ENCODE measurements at places on chromosomes 16 and 17.

- DNase-seq = peak; percentile 32
These were observed 82.3 kb downstream of the CCDC182 start for GRCh38 chr17:57662644-57663308.

GRCh38 chr17:20008242-20009051 lies 712 bp upstream of the SPECC1 start:
- no peak for DNase-seq

DNA sequence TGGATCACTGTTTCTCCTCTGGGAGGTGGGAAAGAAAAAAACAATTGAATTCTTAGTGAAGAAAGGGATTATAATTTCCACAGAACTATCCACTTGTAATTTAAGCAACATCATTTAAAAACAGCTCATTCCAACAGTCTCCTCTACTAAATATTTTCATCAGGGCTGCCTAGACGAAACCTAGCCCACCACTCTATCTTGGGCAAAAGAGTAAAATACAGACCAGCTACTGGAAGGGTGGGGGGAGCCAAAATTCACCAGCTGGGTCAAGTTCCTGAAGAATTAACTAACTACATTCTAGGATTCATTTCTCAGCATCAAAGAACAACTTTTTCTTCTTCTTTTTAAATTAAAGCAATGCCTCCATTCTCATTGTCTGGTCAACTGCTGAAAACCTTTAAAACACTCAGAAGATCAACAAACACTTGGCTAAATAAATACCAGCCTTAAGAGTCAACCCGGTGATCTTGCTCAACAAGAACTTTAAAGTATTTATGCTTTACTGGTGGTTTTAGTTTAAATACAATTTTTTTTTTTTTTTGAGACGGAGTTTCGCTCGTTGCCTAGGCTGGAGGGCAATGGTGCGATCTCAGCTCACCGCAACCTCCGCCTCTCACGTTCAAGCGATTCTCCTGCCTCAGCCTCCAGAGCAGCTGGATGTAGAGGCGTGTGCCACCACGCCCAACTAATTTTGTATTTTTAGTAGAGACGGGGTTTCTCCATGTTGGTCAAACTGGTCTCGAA lies 25.2 kb downstream of the KANSL1 start:
- DNase-seq = no peak

GRCh38 chr17:38324772-38325171 lies 19.0 kb downstream of the GPR179 start:
- no peak for DNase-seq

GRCh38 chr17:7575481-7575883 lies 4.0 kb upstream of the CD68 start:
- DNase-seq = no peak

DNA sequence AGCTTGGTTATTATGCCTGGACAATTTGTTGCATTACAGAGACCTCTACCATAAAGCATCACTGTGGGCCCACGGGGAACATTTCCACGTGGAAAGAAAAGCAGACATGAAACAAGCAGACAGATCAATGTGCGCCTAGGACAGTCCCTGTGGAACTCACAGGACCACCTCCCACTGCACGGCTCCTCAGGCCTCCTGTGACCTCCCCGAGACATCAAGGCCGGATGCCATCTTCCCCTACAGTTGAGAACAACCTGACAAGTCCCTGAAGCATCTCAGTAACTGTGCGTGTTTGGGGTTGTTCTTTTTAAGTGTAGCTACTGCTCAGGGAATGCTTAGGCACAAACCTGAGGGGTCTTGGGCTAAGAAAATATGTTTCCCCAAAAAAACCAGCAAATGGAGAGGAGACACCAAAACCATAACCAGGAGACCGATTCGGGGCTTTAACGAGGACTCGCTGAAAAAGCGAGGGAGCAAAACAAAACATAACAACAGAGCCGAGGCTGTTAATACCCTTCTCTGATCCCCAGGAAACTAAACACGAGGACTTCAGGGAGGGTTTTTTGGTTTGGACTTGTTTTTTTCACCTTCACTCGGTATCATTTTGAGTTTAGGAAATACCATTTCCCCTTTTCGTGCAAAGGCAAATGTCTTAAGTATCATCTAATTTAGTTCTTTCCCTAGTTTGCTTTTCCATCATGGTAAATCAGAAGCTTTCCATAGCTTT lies 87.1 kb downstream of the CYTH1 start:
- no peak for DNase-seq

DNA sequence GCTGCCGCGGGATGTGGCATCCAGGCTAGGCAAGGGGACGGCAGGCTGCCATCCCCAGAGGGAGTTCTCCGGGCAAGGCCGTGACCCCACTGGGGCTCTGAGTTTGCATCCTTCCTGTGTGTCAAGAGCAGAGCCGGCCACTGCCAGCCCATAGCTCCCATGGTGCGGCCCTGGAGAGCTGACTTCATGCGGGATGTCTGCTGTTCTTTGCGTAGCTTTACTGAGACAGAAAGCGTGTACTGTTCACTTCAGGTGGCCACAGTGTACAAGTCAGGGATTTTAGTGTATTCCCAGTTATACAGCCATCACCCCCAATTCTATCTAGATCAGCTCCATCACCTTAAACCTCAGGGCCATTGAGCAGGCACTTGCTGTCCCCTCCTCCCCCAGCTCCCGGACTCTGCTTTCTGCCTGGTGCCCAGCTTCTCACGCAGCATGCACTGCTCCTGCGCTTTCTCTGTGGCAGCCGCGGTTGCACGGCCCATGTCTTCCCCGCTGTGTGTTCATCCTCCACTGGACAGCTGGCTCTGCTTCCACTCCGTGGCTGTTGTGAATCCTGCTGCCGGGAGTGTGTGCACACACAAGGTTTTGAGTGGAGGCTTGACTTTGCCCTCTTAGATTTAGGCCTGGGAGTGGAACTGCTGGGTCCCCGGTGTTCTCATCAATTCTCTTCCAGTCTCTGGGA lies 71.2 kb downstream of the KLHDC4 start:
- DNase-seq = no peak

DNA sequence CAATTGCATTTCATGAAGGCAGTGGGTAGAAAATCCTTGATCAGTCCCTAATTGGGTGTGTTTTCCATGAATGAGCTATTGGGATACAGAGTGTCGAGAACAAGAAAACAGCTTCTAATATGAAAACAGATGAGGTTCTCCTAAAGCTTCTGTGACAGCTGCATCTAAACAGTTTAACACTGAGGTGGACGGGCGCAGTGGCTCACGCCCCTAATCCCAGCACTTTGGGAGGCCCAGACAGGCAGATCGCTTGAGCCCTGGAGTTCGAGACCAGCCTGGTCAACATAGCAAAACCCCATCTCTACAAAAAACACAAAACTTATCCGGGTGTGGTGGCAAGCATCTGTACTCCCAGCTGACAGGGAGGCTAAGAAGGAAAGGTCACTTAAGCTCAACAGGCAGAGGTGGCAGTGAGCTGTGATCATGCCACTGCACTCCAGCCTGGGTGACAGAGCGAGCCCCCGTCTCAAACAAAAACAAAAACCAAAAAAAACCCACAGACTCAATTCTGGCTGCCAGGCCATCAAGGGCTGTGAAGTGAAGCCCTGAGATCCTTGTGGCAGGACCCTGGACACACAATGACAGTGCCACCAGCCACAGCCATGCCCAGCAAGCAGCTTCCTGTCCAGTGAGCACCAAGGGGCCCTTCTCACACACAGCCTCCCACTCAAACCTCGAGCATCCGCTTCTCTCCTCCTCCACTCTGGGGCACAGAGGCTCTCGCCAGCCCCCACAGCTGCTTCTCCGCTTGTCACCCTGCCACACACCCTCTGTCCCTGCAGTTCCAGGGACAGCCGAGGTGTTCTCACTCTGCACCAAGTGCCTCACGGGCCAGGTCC lies 44.0 kb downstream of the ANKRD11 start:
- DNase-seq = no peak

GRCh38 chr17:48357779-48358602 lies 72.0 kb downstream of the SKAP1 start:
- no peak for DNase-seq

GRCh38 chr17:50344731-50345365 lies 1.1 kb upstream of the XYLT2 start:
- DNase-seq = no peak

GRCh38 chr16:87874639-87875427 lies 5.5 kb upstream of the SLC7A5 start:
- peak; percentile 72 for DNase-seq

DNA sequence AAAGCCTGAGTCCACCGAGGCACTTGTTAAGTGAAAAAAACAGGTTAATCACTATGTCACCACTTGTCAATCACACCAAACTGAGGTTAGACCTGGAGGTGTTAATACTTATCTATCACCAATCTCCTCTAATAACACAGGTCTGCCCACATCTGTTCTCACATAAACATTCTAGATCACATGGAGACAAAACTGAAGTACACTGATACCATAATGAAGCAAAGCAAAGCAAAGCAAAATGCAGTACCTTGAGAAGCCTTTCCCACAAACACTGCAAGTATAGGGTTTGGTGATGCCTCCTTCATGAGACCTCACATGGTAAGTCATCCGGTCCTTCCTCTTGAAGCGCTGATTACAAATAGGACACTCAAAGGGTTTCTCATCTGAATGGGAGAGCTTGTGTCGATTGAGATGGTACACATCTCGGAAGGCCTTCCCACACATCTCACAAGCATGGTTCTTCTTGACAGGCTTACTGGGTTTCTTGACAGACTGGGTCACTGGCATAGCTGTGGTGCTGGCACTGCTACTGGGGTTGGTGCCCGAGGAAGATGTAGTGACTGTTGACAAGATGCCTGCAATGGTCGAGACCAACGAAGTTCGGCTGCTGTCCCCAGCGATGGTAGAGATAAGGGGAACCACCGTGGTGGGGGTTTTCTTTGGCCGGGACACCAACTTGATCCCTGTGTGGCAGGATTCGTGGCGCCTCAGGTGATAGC lies 5.4 kb downstream of the VEZF1 start:
- DNase-seq = no peak

- DNase-seq = no peak
These were observed 351 bp upstream of the GDPD1 start for GRCh38 chr17:59219992-59220327.

DNA sequence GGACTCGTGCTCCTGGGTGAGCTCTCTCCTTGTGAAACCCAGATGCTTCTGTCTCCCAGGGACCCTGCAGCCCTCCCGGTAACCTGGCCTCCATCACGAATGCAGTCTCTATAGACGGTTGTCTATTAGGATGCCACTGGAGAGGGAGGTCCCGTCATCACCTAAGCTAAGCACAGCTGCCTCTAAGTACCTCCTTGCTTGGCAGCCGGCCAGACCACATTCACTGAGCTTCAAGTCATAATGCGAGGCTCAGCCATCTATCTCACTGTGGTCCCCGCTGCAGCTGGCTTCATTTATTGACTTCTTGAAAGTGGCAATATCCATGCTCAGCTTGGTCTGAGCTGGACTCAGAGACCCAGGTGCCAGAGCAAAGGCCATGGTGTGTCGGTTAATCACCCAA lies 74.5 kb upstream of the HSBP1 start:
- no peak for DNase-seq

DNA sequence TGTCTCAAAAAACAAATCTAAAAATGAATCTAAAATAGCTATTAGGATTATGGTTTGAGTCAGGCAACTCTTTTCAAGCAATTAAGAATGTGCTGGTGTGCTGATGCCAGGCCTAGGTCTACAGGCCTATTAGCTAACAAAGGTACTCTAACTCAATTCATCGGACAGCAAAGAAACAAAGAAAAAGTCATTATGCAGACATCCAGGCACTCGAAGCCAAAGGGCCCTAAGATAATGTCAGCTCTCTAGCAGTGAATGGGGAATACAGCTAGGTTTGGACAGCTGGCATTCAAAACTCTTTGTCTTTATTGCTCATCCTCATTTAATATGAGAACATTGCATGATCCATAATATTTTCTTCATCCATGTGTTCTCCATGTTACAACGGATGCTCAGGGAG lies 108.5 kb downstream of the TMEM114 start:
- DNase-seq = no peak

- DNase-seq = no peak
These were observed 11.5 kb upstream of the SLFN12L start for GRCh38 chr17:35548978-35549377.

DNA sequence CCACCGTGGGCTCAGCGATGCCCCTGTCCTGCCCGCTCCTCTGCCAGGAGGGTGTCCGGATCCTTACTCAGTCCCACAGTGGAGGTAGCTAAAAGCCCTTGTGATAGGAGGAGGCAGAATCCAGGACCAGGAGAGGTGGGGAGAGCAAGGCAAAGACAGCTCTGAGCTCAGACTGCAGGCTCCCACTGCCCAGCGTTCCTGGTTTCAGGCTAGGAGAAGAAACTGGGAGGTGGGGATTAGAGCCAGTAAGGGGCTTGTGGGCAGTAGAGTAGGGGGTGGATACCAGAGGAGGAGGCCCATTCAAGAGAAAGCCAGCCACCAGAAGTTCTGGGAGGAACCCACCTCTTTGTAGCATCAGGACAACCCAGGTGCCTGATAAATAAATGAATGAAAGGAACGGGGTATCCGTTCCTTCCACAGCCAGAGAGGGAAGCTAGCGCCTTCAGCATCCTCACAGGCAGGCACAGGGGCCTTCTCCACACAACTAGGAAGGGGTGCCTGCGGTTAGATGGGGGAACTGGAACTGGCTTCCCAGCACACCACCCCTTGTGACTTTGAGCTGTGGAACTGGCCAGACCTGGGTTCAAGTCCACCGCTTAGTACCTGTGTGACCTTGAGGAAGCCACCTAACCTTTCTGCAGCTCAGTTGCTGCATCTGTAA lies 2.3 kb downstream of the IL21R start:
- DNase-seq = no peak
